ENCODE measurements at places on chromosomes 2 and 18.

DNA sequence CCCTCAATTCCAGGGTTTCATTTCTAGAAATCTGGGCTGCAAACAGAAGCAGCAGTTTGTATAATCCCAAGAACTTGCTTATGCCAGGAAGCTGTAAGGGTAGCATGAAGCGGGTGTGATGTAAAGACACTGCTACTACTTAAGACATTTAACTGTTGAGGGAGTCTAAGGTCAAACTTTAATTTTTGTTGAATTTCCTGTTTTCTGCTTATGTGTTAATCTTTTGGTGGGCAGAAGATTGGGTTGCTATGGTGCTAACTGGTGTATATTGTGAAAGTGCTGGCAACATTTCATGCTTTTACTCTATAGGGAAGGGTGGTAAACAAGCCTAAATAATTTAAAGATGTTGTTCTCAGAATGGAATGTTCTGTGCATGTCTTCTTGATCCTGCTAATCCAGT is 2.7 kb downstream of the NCOA1 start:
- DNase-seq: no peak

DNA sequence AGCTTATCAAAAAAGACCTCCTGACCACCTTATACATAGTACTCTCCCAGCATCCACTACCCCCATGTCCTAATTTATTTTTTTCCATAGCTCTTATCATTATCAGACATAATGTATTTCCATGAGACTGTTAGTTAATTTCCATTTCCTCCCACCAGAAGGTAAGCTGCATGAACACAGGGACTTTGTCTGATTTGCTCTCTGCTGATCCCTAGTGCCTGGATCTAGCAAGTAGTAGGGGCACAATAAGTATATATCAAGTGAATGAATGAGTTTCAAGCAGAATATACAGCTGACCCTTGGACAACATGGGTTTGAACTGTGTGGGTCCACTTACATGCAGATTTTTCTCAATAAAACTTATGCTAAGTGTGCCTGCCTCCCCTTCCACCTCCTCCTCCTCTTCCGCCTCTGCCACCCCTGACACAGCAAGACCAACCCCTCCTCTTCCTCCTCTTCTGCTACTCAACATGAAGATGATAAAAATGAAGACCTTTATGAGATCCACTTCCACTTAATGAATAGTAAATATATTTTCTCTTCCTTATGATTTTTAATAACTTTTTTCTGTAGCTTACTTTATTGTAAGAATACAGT is 53.8 kb downstream of the CTAGE1 start:
- peak; percentile 11 for DNase-seq

DNA sequence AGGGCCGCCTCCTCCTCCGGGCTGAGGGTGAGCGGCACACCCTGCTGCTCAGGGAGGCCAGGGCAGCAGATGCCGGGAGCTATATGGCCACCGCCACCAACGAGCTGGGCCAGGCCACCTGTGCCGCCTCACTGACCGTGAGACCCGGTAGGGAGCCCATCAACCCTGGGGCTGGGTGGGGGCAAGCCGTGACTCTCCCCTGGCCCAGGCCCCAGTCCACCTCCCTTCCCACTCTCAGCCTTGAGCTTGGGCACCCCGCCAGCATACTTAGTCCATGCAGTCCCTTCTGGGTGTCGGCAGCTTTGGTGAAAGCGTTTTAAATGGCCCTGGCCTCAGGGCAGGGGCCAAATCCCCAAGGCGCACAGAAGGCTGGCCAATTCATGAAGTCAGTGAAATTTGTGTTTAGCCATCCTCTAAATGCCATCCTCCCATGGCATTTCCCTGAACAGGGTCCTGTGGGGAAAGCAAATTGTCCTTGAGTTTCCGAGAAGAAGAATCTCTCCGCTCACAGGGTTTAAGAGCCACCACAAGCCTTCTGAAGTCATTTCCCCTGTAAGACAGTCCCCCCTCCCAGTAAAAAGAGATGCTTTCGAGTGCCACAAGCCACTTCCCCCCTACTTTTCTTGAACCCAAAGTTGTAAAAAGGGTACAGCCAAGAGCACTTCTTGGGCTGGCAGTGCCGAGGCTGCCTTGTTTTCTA is 17.2 kb downstream of the SPEG start:
- DNase-seq: no peak

DNA sequence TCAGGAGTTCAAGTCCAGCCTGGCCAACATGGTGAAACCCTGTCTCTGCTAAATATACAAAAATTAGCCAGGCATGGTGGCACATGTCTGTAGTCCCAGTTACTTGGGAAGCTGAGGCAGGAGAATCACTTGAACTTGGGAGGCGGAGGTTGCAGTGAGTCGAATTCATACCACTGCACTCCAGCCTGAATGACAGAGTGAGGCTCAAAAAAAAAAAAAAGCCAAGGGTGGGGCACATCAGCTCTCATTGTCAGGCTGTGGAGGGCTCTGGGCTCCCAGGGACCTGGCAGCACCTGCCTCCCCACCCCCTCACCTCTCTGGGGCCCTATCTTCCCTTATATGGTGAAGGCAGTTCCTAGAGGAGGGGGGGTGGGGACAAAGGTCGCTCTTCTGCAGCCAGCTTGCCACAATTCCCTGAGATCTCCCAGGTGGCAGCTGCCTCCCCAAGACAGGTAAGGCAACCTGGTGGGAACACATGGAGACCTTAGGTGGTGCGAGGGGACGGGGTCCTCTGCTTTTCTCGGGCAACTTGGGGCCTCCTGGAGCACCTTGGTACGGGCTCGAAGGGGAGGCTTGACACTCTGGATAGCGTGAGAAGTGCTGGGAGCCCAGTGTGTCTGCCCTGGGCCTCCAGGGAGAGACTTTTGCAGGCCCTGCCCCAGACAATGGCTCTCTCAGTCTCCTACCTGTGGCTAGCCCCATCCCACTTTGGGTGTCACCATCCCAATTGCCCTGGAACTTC is at the start of gene VIL1:
VIL1 (plus strand) TSS at position 407 of the 742 bp plus-strand sequence. CDS start 4,656 bp downstream, outside the sequence.
- DNase-seq: no peak

DNA sequence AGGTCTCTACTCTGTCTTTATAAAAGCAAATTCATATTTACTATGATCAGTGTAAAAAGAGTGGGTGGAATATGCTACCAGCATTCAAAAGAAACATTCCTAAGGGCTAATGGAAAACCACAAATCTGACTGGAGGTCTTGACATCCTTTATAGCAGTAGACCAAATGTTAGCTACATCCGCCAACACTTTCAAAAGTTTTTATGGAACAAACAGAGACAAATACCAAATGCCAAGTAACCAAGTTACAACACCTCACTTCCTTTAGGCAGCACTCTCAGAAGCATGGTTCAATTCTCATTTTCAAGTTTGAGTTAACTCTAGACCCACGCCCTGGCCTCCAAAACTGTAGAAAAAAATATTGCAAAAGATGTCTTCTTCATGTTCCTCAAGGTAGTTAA is 78.3 kb upstream of the SETBP1 start:
- no peak for DNase-seq

DNA sequence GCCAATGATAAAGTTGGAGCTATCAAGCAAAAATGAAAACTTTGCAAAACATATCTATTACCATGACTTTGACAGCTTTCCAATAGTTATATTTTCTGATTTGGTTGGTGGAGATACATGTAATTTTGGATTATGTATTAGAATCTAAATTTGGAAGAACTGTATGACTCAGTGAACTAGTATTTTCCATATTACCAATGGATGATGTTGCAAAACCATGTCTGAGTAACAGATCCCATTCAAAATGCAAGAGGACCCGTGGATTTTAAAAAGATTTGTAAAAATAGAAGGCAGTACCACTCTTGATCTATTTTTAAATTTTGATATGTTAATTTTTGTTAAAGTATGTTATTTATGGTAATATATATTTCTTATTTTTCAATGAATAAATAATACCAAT is 83.0 kb downstream of the TAF4B start:
- DNase-seq: no peak

- DNase-seq: no peak
Observed at GRCh38 chr2:173058673-173059072, 17.0 kb upstream of the MAP3K20 start.

DNA sequence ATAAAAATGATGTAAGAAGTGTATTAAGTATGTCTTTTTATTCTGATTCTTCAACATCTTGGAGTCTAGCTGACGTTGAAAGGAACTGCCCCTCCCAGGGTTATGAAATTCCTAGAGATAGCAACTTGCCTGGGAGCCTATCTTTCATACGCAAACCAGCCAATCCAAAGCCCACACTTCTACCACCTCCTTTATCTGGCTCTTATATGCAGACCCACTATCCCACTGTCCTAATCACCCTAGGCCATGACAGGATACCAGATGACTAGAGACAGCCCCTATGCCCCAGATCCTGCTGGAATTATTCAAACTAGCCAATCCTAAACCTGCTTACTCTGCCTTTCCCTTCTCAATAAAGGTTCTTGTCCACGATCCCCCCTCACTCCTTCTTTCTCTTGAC is 11.8 kb upstream of the CDC42EP3 start:
- no peak for DNase-seq

GRCh38 chr2:37102588-37102987 is 18.3 kb downstream of the GPATCH11 start:
- no peak for DNase-seq

GRCh38 chr2:171729952-171730317 is 42.7 kb downstream of the DYNC1I2 start:
- DNase-seq: no peak

DNA sequence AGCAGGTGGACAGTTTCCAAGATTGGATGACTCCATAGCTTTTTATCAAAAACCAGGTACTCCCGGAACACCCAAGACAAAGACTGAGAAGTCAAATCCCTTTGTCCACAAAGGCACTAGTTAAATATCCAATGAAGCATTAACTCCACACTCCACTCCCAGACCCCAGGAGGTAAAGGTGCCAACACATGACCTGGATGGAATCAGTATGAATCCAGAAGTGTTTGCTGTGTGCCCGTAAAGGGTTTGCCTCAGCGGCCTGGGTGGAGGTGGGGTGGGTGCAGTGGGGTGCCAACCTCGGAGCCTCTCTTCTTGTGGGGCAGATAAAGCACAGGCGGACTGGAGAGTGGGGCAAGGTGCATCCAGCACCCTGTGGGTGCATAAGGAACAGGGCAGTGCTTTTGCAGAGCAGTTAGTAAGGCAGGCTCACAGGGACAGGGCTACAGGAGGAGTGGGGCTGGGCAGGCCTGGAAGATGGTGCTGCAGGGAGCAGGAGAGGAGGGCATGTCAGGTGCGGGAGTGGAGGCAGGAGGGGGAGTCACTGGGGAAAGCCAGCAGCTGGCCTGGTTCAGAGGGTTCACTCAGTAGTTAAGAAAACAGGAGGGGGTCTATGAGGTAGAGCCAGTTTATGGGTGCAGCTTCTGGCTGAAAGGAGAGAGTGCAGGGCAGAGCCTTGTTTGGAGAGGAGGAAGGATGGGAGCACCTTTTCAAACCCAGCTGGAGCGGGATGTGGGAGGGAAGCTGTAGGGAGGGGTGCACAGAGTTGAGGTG is 208.4 kb upstream of the SMAD2 start:
- DNase-seq: peak; percentile 18

DNA sequence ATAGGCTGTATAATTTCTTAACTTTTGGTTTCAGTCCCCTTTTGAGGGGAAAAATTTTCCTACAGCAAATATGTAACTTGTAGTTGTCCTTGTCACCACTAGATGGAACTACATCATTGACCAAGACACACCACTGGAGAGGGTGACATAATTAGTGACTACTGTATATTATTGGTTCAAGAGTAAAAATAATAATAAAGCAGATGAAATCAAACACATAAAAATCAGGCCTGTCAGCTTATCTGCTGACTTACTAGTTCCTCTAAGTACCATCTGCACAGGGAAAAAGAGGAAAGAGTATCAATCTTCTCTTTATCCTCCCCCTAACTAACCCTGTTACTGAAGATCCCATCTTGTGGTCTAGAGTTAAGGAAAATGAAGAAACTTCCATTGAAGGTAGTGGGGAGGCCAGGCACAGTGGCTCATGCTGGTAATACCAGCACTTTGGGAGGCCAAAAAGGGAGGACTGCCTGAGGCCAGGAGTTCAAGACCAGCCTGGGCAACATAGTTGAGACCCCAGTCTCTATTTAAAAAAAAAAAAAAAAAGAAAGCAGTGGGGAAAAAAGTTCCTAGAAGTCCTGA is 29.6 kb upstream of the ENOSF1 start:
- DNase-seq: peak; percentile 47

DNA sequence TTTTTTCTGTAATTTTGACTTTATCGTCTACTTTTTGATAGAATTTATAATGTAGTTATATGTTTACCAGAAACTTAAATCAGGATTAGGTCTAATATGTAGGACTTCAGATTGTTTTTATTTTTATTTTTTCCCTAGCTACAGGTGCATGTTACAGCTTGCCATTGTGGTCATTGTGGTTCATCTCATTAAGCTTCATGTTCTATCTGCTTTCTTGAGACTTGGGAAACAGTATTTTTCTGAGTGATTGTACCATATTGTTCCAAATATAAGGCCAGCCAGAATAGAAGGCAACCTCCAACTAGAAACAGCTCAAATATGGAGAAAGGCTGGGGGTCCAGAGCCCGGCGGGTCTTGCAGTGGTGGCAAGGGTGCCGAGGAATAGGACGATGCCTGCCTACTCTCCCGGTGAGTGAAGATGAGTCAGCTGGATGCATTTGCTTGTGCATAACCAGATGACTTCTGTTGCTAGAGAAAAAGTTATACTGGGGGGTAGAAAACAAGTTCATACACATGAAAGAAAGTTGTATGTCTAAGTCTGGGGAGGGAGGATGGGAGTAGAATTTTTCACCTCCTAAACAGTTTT is 188.4 kb downstream of the CCDC85A start:
- DNase-seq: no peak

- DNase-seq: no peak
Observed at GRCh38 chr2:232447091-232447620, 8.8 kb upstream of the ALPI start.

DNA sequence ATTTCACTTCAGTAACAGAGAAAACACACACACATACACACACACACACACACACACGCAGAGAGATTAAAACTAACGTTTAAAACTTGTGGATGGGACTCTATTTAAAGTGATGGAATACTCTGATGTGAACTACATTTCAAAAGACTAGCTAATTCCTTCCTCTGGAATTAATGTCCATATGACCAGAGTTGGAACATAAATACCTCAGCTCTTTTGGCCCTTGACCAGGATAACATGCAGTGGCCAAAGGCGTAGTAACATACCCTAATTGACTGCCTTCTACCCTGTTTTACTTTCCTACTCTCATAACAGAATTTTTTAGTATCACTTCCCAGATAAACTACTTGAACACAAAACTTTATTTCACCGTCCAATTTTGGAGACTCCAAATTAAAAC is 671.3 kb upstream of the CHAC2 start:
- DNase-seq: no peak

DNA sequence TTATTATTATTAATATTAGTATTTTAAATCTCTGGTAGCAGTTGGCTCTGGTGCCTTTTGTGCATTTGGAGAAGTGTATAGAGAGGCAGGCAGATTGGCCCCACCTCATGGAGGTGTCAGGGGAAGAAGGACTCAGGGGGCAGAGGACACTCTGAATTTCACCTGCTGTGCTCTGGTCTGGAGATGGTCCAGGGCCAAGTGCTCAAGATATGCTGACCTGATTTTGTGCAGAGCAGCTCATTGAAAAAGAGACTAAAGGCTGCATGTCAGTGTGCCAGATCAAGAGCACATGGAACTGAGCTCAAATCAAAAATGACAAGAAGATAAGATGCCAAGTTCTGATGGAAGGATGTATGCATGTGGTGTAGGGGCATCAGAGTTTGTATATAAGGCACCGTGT is 323.6 kb upstream of the TNP1 start:
- DNase-seq: no peak

- DNase-seq: no peak
Observed at GRCh38 chr2:132620115-132620514, 49.9 kb downstream of the LYPD1 start.

GRCh38 chr2:74399785-74400184 is 19.7 kb upstream of the DCTN1 start:
- peak; percentile 18 for DNase-seq

- no peak for DNase-seq
Observed at GRCh38 chr2:75605770-75606529, 40.6 kb upstream of the MRPL19 start.

- no peak for DNase-seq
Observed at GRCh38 chr2:54624591-54625071, 98.8 kb upstream of the EML6 start.

Data from NCI-H524 (cell line).